ENCODE measurements at places on chromosomes 11 and 22. TPM values are rescaled to one million over a fixed set of nuclear protein-coding genes. Genes with fewer than 3 reads are reported as not detected.
A peak's percentile ranks its signal among the peaks of the same experiment; 100 is the strongest.

- H3K4me1 ChIP-seq, result no peaks in the 10 kb centered on the region
- H3K36me3 ChIP-seq, result peaks cover 16% of the 10 kb centered on the region
- no peak overlapping the region for H3K27ac ChIP-seq
- DNase-seq, result peak; percentile 66
- H3K4me3 ChIP-seq, result no peak overlapping the region
Measured at GRCh38 chr11:3103076-3103475, 45.9 kb upstream of the CARS1 start.

DNA sequence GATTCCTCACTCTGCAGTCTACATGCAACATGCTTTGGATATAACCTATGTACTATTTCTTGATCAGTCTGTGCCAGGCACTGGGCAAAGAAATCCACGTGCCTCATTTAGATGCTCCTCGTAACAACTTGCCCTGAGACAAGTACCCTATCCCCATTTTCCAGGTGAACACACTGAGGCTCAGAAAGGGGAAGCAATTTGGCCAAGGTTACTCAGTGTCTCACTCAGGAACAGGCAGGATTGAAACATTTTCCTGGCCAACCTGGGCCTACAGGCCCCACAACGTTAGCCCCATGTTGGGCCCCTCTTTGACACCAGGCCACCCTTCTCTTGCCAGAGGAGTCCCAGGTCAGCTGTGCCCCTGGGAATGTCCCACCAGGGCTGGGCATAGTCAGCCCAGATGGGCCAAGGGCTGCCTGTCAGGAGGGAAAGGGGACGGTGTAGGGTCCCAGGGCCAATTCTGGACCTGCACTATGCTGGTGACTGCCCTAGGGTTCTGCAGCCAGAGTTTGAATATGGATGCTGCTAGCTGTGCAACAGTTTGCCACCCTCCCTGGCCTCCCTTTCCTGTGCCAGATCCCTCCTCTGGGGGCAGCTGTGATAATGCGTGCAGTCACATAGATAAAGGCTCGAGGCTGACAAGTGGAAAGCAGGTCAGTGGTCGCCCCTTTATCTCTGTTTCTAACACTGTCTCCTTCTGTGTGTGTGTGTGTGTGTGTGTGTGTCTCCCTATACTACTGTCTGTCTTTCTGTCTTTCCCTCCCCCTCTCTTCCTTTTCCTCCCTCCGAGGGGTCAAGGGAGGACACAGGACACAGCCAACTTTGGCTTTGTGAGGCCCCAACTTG lies 10.4 kb upstream of the EMID1 start:
- DNase-seq, result peak; percentile 34
- no peak overlapping the region for H3K4me3 ChIP-seq
- H3K27ac ChIP-seq, result no peak overlapping the region
- no peaks in the 10 kb centered on the region for H3K36me3 ChIP-seq

NAALAD2 gene
- 1.1 TPM for total RNA-seq

GAL gene
- 1.9 TPM for total RNA-seq

CASP4 gene
- total RNA-seq, result 1.2 TPM
